ENCODE measurements at places on chromosomes 5 and 9. TPM values are rescaled to one million over a fixed set of nuclear protein-coding genes. Genes with fewer than 3 reads are reported as not detected.

GRCh38 chr9:20236676-20237075, 385.6 kb downstream of the MLLT3 start:
- no peak overlapping the region for H3K27ac ChIP-seq
- no peaks in the 10 kb centered on the region for H3K36me3 ChIP-seq
- no peaks in the 10 kb centered on the region for H3K4me1 ChIP-seq
- H3K27me3 ChIP-seq = no peaks in the 10 kb centered on the region
- no peak for DNase-seq

DNA sequence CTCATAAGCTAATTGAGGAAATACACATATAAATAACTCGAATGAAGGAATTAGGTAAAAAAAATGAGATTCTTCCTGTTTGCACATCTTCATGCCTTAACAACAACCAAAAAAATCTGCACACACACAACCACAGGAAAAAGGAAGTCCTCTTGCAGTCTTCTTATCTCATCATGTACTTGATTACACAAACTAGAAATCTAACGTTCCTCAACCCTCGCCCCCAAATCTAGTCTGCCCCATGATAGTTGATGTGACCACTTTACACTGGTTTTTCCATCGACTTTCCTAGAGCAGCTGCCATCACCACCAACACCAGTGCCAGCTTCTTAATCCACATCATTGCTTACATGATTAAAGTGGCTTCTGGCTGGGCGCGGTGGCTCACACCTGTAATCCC, 31.2 kb upstream of the RNU6ATAC start:
- H3K27ac ChIP-seq = no peak overlapping the region
- H3K4me3 ChIP-seq = no peak overlapping the region
- DNase-seq = no peak
- H3K27me3 ChIP-seq = no peaks in the 10 kb centered on the region
- H3K4me1 ChIP-seq = no peaks in the 10 kb centered on the region
- no peaks in the 10 kb centered on the region for H3K36me3 ChIP-seq

DNA sequence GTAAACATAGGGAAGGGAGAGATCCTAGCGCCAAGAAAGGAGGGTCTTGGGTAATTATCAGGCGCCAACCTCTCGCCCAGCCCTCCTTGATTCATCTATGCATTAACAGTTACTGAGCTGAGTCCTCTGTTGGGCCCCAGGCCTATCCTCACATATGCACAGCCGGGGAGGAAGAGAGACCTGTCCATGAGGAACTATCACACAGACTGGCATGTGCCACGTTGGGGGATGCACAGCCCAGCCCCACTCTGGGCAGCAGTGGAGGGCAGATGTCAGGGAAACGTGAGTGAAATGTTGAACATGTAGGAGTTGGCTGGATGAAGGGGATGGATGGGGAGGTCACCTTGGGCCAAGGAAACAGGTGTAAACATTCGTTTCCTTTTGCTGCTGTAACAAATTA, 18.8 kb upstream of the ENHO start:
- H3K27ac ChIP-seq = no peak overlapping the region
- no peaks in the 10 kb centered on the region for H3K36me3 ChIP-seq
- H3K4me1 ChIP-seq = no peaks in the 10 kb centered on the region
- no peak overlapping the region for H3K4me3 ChIP-seq
- no peak for DNase-seq

- DNase-seq = no peak
- no peak overlapping the region for H3K27ac ChIP-seq
- H3K4me3 ChIP-seq = no peak overlapping the region
- H3K27me3 ChIP-seq = no peaks in the 10 kb centered on the region
- H3K36me3 ChIP-seq = no peaks in the 10 kb centered on the region
These were observed 91.0 kb downstream of the PDE8B start for GRCh38 chr5:77301447-77301883.

GRCh38 chr9:114205171-114206015, 50.1 kb downstream of the COL27A1 start:
- no peak overlapping the region for H3K4me3 ChIP-seq
- peak; percentile 62 for DNase-seq
- H3K36me3 ChIP-seq = no peaks in the 10 kb centered on the region
- H3K27ac ChIP-seq = peak overlapping the region; percentile 74

DNA sequence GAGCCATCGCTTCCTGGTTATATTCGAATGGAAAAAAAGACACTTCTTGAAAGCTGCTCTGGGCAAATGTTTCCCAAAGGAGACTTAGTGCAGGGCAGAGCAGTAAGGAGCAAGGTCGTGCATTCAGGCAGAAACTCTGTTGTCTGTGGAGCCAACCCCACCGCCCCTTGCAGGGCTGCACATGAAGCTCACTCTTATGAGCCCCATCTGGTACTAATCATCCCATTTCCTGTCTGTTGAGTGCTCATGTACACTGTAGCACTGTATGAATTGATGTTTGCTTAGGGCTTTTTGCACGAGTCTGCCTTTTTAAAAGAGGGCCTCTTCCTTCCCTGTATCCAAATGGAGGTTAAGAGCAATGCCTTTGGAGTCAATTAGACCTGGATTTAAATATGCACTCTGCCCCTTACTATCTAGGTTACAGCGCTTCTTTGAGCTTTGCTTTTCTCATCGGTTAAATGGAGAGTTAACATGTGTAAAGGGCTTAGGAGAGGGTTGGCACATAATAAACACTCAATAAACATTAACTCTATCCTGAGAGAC, 25.4 kb downstream of the HMHB1 start:
- no peak overlapping the region for H3K4me3 ChIP-seq
- no peaks in the 10 kb centered on the region for H3K4me1 ChIP-seq
- DNase-seq = no peak
- H3K27ac ChIP-seq = no peak overlapping the region

- H3K27ac ChIP-seq = no peak overlapping the region
- H3K27me3 ChIP-seq = no peaks in the 10 kb centered on the region
- no peak for DNase-seq
- H3K4me1 ChIP-seq = no peaks in the 10 kb centered on the region
- no peaks in the 10 kb centered on the region for H3K36me3 ChIP-seq
These were observed 91.9 kb upstream of the SH3PXD2B start for GRCh38 chr5:172546196-172546595.

DNA sequence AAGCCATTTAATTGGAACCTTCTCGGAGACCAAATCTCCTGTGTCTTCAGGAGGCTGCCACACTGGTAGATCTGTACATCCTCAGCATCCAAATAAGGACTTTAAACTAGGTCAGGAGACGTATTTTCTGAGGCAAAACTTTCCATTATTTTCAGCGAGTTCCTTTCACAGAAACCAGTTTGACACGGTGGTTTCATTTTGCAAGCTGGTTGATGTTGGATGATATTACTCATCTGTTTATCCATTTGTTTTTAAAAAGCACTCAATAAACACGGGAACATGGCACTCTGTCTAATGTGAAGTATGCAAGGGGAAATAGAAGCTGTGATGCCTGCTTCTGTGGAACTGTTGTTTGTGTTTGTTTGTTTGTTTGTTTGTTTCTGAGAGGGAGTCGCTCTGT, 199.6 kb downstream of the ERCC6L2 start:
- DNase-seq = no peak
- no peak overlapping the region for H3K4me3 ChIP-seq
- no peak overlapping the region for H3K27ac ChIP-seq
- H3K27me3 ChIP-seq = no peaks in the 10 kb centered on the region
- H3K36me3 ChIP-seq = no peaks in the 10 kb centered on the region
- H3K4me1 ChIP-seq = no peaks in the 10 kb centered on the region

DNA sequence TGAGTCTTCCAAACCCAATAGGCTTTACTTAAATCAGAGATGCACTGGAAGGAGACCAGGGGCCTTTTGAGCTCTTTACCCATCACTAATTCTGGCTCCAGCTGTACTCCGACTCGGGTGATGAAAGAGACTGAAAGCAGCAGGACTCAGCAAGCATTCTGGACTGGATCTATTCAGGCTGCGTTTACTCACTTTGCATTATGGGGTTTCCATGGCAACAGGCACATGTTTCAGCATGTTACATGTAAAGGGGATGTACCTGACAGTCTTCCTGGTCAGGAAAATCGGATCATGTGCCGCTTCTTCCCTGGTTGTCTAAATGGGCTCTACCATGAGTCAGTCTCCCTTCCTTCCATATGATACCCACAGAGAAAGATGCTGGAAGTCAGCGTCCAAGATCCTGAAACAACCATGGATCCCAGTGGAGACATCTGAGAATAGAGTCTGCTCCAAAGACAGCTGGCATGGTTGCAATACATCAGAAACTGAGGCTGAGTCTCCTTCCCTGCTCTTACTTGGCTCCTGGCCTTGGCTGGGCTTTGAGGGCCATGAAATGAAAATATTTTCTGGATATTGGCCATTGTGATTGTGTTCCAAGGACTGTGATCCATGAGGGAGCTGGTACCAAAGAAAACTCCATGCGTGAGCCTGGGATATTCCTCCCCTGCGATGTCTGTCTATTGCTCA, 102.5 kb upstream of the TNC start:
- H3K4me3 ChIP-seq = no peak overlapping the region
- no peaks in the 10 kb centered on the region for H3K36me3 ChIP-seq
- H3K4me1 ChIP-seq = no peaks in the 10 kb centered on the region
- DNase-seq = no peak
- H3K27me3 ChIP-seq = no peaks in the 10 kb centered on the region

GRCh38 chr5:40270274-40270845, 409.4 kb upstream of the PTGER4 start:
- H3K36me3 ChIP-seq = no peaks in the 10 kb centered on the region
- no peak for DNase-seq
- no peak overlapping the region for H3K4me3 ChIP-seq
- no peak overlapping the region for H3K27ac ChIP-seq
- H3K27me3 ChIP-seq = no peaks in the 10 kb centered on the region
- H3K4me1 ChIP-seq = no peaks in the 10 kb centered on the region

DNA sequence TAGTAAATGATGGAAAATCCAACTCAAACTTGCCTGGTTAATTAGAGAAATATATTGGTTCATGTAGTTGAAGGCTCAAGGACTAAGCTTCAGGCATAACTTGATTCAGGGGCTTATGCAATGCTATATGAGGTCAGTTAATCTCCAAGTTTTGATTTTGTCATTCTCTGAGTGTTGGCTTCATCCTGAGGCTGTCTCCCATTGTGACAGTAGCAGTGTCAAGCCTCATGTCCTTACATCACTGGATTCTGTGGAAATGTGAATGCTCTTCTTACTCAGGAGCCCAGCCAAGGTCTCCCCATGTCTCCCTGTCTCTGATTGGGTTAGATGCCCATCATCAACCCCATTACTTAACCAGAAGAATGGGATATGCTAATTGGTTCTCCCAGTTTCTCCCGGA, 44.4 kb upstream of the SNX2 start:
- no peak for DNase-seq
- H3K4me1 ChIP-seq = no peaks in the 10 kb centered on the region
- no peak overlapping the region for H3K4me3 ChIP-seq
- H3K27ac ChIP-seq = no peak overlapping the region
- no peaks in the 10 kb centered on the region for H3K27me3 ChIP-seq

DNA sequence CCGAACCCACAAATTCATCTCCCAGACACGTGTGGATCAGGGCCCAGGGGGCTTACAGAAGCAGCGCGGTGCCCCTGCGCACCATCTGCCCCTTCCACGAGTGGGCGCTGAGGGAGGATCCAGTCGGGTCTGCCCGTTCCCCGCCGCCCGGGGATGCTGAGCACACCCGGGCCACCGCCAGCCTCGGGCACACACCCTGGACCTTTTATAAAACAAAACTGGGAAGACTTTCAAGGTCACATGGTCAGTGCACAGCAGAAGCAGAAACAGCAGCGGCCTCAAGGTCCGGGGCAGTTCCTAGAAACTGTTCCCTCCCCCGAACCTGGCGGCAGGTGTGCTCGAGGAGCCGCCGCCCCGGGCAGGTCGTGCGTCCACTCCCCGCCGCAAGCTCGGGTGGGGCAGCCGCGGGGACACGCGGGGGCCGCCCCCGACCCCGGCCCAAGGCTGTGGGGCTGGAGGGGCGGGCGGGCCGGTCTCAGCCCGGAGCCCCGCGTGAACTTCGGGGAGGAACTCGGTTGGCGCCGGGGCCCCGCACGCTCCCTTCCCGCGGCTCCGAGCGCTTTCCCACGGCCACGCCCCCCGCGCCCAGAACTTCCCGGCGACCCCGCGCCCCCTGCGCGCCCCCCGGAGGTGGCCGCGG, 633 bp upstream of the PPP1R26 start:
- DNase-seq = no peak
- peak overlapping the region; percentile 69 for H3K27ac ChIP-seq
- H3K4me3 ChIP-seq = peak overlapping the region; percentile 77
- no peaks in the 10 kb centered on the region for H3K36me3 ChIP-seq
- H3K27me3 ChIP-seq = no peaks in the 10 kb centered on the region
- peaks cover 5% of the 10 kb centered on the region for H3K4me1 ChIP-seq

- H3K27ac ChIP-seq = peak overlapping the region; percentile 55
- H3K4me1 ChIP-seq = no peaks in the 10 kb centered on the region
- H3K27me3 ChIP-seq = no peaks in the 10 kb centered on the region
- DNase-seq = no peak
- no peaks in the 10 kb centered on the region for H3K36me3 ChIP-seq
- no peak overlapping the region for H3K4me3 ChIP-seq
These were observed 329.3 kb downstream of the PIK3R1 start for GRCh38 chr5:68544648-68545552.

- H3K4me1 ChIP-seq = no peaks in the 10 kb centered on the region
- no peaks in the 10 kb centered on the region for H3K36me3 ChIP-seq
- H3K27me3 ChIP-seq = no peaks in the 10 kb centered on the region
- DNase-seq = no peak
These were observed 112.3 kb upstream of the GDNF start for GRCh38 chr5:37951946-37952721.

GRCh38 chr5:1139331-1140170, 27.7 kb upstream of the SLC12A7 start:
- H3K27me3 ChIP-seq = no peaks in the 10 kb centered on the region
- peak; percentile 66 for DNase-seq
- H3K4me3 ChIP-seq = no peak overlapping the region
- H3K27ac ChIP-seq = peak overlapping the region; percentile 60
- peaks cover 4% of the 10 kb centered on the region for H3K4me1 ChIP-seq
- H3K36me3 ChIP-seq = no peaks in the 10 kb centered on the region

DNA sequence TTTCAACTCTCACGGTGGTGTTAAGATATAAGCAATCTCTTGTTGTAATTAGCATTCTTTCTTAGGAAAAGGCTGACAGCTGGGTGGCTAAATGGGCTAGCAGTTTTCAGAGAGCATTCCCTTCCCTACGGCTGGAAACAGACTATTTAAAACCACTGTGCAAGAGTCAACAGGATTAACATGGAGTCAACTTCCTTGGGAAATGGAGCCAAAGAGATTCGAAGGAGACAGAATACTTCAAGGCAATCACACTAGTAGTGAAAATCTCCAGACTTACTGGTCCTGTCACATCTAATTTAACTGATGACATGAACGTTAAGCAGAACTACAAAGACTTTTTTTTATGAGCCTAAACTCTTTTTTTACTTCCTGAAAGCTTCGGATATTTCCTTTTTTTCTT, 453.3 kb upstream of the ITGA1 start:
- no peak for DNase-seq
- H3K27ac ChIP-seq = no peak overlapping the region
- H3K36me3 ChIP-seq = no peaks in the 10 kb centered on the region
- H3K4me1 ChIP-seq = no peaks in the 10 kb centered on the region
- no peak overlapping the region for H3K4me3 ChIP-seq
- H3K27me3 ChIP-seq = no peaks in the 10 kb centered on the region

- peak overlapping the region; percentile 41 for H3K27ac ChIP-seq
- H3K4me3 ChIP-seq = no peak overlapping the region
- H3K27me3 ChIP-seq = no peaks in the 10 kb centered on the region
- H3K4me1 ChIP-seq = no peaks in the 10 kb centered on the region
- no peak for DNase-seq
- no peaks in the 10 kb centered on the region for H3K36me3 ChIP-seq
These were observed 177.9 kb downstream of the PCSK1 start for GRCh38 chr5:96254980-96255691.

Gene TIGD6
- total RNA-seq = 5.6 TPM

Gene UGT3A1
- not detected for total RNA-seq

Gene TOPORS
- total RNA-seq = 35.6 TPM

Gene NACC2
- 19.3 TPM for total RNA-seq

Gene SOX30
- 0.16 TPM for total RNA-seq

Gene HAVCR2
- 26.6 TPM for total RNA-seq
